ENCODE measurements at places on chromosomes 1 and 21.

- DNase-seq: no peak
Measured at GRCh38 chr1:19866758-19867157, 15.4 kb upstream of the OTUD3 start.

GRCh38 chr1:229368347-229368746 is 25.5 kb upstream of the CCSAP start:
- no peak for DNase-seq

DNA sequence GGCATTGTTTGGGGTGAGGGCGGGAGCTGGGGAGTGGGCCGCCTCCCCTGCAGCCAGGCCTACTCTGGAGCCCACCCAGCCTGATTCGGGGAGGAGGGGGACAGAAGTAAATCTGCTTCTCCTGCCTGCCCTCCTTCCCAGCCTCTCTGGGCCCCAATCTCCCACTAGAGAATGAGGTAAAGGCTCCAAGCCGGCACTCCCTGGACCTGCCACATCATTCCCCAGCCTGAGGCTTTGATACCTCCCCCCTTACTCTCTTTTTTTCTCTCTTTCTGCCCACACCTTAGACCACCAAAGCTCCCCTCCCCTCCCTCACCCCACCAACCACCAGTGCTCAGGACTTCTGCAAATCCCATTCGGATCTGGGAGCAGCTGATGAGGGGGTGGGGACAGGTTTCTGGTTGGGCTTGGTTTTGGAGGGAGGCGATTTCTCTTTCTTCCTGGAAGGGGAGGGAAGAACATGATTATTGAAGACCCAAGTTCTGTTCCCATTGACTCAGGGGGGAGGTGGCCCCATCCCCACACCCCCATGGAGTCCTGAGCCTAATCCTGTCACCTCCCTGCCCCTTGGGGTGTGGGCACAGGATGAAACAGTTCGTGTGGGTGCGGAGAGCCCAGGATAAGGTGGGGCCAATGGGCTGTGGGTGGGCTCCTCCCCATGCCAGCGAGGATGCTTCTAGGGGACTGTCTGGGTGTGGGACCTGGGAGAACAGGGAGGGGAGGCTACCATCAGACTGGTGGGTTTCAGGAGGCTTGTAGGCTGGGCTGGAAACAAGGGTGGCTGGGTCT is 1.3 kb downstream of the MAP7D1 start:
- DNase-seq: no peak

DNA sequence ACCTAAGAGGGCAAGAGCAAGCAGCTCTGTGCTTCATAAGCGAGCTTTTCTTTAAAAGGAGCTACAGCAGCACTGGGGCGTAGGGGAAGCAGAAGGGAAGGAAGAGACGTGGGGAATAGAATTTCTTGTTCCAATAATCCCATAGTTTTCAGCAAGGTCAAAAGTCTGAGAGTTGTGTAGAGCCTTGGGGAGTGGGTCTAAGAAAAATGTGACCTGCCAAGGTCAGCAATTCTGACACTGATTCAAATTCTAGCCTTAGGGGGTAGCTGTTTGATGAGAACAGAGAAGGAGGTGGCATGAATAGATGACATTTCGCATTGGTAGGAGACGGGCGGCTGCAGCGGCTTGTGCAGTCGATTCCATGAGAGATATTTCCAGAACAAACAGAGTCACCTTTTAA is 22.4 kb downstream of the PRRX1 start:
- DNase-seq: no peak

- DNase-seq: no peak
Measured at GRCh38 chr1:237736372-237737029, 154.2 kb downstream of the ZP4 start.

DNA sequence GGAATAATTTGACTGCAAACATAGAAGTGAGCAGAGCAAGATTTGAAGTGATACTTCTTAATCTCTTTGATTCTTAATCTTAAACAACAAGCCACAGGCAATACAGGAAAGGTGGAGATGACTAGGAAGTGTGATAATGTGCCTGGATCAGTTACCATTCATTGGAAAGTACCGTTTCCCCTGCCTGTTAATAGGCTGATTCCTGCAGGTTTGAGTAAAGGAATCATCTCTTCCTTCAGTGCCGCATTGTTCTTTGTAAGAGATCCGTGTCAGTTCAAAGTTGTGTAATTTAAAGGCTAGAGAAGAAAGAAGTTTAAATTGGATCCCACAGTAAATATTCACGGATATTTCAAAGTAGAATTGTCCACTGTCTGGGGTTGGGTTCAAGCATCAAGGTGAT is 43.5 kb upstream of the BCL10 start:
- no peak for DNase-seq

- no peak for DNase-seq
Measured at GRCh38 chr1:67544921-67545320, 114.7 kb upstream of the SERBP1 start.

GRCh38 chr1:15543589-15544568 is 17.2 kb downstream of the DNAJC16 start:
- no peak for DNase-seq

- no peak for DNase-seq
Measured at GRCh38 chr1:30194741-30195423, 528.5 kb downstream of the MATN1 start.

DNA sequence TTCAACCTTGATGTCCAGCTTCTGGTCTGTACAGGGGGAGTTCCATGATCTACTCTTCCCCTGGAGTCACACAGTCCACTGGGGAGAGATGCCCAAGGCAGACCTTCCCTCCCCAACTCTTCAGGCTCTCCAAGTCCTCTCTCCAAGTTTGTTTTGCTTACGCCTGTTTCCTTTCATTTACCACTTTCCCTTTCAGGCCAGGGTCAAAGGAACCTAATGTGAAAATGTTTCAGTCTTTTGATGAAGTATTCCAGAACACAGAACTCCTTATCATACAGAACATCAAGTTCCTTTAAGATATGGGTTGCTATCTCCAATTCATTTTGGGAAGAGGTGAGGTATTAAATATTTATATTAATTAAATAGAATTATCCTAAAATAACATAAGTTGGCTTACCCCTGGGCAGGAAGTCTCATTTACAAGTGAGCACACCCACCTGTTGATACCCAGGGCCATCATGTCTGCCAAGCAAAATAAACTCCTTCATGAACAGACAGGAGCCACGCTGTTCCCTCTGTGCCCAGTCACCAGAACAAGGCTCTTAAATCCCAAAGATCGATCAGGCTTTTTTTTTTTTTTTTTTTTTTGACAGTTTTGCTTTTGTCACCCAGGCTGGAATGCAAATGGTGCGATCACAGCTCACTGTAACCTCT is 82.2 kb upstream of the LYST start:
- DNase-seq: no peak

GRCh38 chr21:32299695-32300094 is 1.0 kb downstream of the MRAP start:
- no peak for DNase-seq

DNA sequence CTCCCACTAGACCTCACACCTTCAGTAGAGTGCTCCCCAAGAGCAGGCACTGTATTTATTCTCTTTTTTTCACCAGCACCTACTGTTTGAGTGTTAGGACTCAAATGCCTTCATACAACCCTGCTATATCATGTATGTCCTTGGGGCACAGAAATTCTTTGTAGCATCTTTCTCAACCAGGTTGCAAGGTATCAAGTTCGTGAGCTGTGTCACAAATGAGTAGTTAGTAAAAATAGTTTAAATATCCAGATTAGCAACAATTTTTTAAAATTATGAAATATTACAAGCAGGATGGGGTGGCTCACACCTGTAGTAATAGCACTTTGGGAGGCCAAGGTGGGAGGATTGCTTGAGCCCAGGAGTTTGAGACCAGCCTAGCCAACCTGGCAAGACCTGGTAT is 152.6 kb upstream of the TNR start:
- DNase-seq: no peak

DNA sequence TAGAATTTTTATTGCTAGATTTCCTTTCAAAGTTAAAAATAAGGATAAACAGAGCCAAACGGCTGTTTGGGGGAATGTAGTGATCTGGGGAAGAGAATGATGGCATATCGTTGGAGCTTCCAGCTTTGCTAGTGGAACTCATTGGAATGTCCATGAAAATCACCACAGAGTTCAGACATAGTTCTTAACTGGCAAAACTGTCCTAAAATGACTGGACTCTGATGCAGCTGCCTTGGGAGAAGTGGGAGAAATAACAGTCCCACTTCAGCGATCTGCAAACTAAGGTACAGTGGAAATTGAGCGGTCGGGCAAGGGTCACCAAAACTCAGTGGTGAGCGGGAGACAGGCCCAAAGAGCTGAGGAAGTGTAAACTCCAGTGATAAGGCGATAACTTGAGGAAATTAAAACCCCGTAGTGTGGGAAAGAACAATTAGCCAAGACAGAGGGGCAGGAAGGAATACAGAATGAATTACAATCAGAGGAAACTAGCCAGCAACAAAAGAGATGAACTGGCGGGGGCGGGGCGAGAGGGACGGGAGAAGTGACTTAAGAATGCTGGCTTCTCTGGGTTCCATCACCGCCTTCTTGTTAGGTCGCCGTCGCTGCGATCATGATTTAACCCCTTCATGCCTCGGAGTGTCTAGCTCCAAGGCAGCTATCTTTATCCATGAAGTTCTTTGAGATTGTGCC is 89.8 kb upstream of the ARHGAP29 start:
- no peak for DNase-seq

GRCh38 chr1:106173101-106173500 is 883.4 kb upstream of the PRMT6 start:
- DNase-seq: no peak

DNA sequence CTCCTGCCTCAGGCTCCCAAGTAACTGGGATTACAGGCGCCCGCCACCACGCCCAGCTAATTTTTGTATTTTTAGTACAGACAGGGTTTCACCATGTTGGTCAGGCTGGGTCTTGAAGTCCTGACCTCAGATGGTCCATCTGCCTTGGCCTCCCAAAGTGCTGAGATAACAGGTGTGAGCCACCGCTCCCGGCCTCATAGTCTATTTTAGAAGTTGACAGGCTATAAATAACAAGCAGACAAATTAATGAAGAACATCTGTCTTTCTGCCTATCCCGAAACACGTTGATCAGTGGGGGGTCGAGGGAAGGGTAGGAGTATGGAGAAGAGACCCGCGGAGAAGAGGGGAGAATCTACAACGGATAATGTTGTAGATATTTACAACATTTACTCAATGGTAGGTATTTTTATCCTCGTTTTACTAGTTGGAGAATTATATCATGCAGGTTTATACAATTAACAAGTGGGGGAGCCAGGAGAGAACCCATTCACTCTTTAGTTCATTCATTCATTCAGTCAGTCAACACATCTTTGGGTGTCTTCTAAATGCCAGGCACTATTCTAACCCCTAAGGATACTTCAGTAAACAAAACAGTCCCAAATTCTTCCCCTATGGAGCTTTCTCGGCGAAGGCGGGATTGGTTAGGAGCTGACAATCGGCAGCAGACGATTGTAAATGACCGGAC is 497 bp upstream of the IFNAR2 start:
- no peak for DNase-seq

DNA sequence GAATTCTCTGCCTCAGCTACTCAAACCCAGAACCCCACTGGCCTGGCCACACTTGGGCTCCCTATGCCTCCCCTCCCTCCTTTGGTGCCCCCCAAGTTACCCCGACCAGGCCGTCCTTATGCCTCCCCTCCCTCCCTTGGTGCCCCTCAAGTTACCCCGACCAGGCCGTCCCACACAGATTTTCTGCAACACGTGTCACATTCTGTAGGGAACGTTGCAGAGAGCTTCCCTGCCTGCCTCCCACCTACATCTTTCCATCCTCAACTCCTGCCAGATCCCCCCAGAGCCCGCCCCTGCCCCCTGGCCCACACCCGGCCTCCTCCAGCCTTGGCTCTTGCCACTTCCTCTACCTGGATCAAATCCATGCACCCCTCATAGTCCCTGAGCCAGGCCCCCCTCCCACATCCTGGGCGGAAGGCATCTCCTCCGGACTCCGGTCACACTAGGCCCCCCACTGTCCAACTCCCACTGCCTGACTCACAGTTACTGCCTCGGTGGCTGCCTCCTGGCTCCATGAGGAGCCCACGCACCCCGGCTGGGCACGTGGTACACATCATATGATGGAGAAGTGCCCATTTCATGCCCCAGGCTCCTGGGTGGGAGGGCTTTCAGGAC is 41.2 kb downstream of the KCNAB2 start:
- DNase-seq: no peak

GRCh38 chr1:89451011-89451410 is 73.6 kb upstream of the LRRC8B start:
- no peak for DNase-seq

GRCh38 chr1:86062453-86062852 is 94.1 kb downstream of the COL24A1 start:
- DNase-seq: no peak

DNA sequence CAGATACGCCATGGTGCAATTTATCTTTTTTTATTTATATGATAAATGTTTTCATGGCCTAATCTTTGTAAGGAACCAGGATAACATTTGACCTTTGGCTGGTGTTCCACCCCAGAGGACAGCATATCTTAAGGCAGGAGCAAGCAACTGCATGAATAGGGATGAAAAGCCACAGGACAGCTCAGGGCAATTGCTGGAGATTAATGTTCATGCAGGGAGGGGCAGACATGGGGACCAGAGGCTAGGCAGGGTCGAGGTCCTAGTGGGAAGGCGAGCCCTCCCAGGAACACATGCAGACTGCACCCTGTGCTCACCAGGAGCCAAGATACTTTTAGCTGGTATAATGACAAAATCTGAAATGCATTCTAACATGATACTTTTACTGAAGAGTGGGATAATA is 74.4 kb upstream of the HAO2 start:
- DNase-seq: no peak

- DNase-seq: no peak
Measured at GRCh38 chr21:36656138-36656537, 42.8 kb upstream of the SIM2 start.

- DNase-seq: no peak
Measured at GRCh38 chr1:227781314-227781930, 34.1 kb upstream of the PRSS38 start.

GRCh38 chr21:34808569-34809204 is 139.9 kb downstream of the CLIC6 start:
- no peak for DNase-seq

DNA sequence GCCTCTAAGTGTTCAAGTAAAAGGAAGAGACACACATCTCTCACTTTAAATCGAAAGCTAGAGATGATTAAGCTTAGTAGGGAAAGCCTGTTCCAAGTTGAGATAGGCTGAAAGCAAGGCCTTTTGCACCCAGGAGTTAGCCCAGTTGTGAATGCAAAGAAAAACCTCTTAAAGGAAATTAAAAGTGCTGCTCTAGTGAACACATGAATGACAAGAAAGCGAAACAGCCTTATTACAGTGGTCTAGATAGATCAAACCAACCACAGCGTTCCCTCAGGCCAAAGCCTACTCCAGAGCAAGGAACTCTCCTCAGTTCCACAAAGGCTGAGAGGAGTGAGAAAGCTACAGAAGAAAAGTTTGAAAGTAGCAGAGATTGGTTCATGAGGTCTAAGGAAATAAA is 14.9 kb downstream of the TCP10L start:
- no peak for DNase-seq

Data from cortex of kidney (tissue), 1 donor.